ENCODE measurements at places on chromosomes 11 and 22.

DNA sequence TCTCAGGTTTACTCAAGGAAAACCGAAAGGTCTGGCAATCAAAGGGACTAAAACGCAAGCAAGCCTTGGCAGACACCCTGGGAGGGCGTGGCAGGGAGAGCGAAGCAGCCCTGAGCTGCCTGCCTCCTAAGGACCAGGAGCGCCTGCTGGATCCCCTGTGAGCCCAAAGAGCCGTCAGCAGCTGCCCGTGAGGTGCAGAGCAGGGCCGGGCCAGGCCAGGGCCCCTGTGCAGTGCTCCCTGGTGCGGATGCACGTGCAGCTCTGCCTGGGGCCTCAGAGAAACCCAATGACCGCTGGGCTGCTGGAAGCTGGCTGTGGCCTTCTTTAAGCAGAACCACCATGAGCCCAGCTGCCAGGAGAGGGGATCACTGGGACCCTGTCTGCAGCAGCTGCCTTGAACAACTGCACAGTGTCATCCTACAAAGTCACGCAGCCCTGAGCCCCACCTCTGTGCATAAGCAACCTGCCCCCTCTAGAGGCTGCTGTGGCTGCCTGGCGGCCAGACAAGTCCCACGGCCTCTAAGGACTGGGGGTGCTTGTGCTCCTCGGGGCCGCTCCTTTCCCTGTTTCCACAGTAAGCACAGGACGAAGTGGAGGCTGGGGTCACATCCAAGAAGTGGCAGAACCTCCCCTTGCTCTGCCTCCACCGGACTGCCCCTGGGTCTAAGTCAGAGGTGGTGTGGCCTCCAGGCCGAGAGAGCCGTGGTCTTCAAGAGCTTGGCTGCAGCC lies 29.1 kb upstream of the COMT start:
- no peak overlapping the region for H3K27ac ChIP-seq
- no peaks in the 10 kb centered on the region for H3K27me3 ChIP-seq
- H3K36me3 ChIP-seq = peaks cover 25% of the 10 kb centered on the region
- H3K4me1 ChIP-seq = peaks cover 8% of the 10 kb centered on the region
- no peak for DNase-seq

- H3K4me3 ChIP-seq = no peak overlapping the region
- no peaks in the 10 kb centered on the region for H3K36me3 ChIP-seq
- DNase-seq = no peak
- no peak overlapping the region for H3K27ac ChIP-seq
- H3K27me3 ChIP-seq = no peaks in the 10 kb centered on the region
These were observed 283.3 kb upstream of the ARHGAP42 start for GRCh38 chr11:100403816-100404215.

- no peak overlapping the region for H3K4me3 ChIP-seq
- H3K27me3 ChIP-seq = no peaks in the 10 kb centered on the region
- no peaks in the 10 kb centered on the region for H3K4me1 ChIP-seq
These were observed 66.0 kb upstream of the HORMAD2 start for GRCh38 chr22:30014244-30014643.

DNA sequence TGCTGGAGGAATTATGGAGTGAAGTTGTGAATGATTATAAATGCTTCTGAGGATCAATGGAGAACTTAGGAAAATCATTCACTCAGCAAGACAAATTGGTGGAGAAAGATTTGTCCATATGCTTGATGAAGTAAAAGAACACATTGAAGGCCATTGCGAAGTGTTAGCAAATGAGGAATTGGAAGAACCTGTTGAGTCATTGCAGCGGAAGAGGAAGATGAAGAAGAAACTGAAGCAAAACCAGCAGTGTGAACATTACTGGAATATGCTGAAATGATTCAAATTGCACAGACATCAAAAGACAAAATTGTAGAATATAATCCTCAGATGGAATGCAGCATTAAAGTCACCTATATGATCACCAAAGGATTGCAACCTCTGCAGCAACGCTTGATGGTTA lies 168.1 kb downstream of the ADAMTS15 start:
- no peak for DNase-seq
- H3K27me3 ChIP-seq = peaks cover 5% of the 10 kb centered on the region
- H3K4me1 ChIP-seq = no peaks in the 10 kb centered on the region
- no peak overlapping the region for H3K4me3 ChIP-seq

- no peaks in the 10 kb centered on the region for H3K27me3 ChIP-seq
- DNase-seq = no peak
- H3K4me1 ChIP-seq = peaks cover 18% of the 10 kb centered on the region
- H3K4me3 ChIP-seq = no peak overlapping the region
- H3K36me3 ChIP-seq = peaks cover 31% of the 10 kb centered on the region
These were observed 2.8 kb upstream of the SIPA1 start for GRCh38 chr11:65634905-65635731.

GRCh38 chr11:71204294-71204693 lies 48.1 kb downstream of the SHANK2 start:
- H3K36me3 ChIP-seq = no peaks in the 10 kb centered on the region
- H3K27ac ChIP-seq = no peak overlapping the region
- no peak overlapping the region for H3K4me3 ChIP-seq
- H3K4me1 ChIP-seq = no peaks in the 10 kb centered on the region
- no peak for DNase-seq
- H3K27me3 ChIP-seq = peaks cover 2% of the 10 kb centered on the region

- no peak for DNase-seq
- no peak overlapping the region for H3K27ac ChIP-seq
- no peaks in the 10 kb centered on the region for H3K36me3 ChIP-seq
- no peak overlapping the region for H3K4me3 ChIP-seq
These were observed 380.3 kb upstream of the PITPNB start for GRCh38 chr22:28299309-28299708.

GRCh38 chr22:36331912-36332622 lies 55.7 kb downstream of the MYH9 start:
- no peaks in the 10 kb centered on the region for H3K27me3 ChIP-seq
- H3K4me3 ChIP-seq = peak overlapping the region; percentile 90
- H3K4me1 ChIP-seq = peaks cover 97% of the 10 kb centered on the region
- DNase-seq = peak; percentile 76
- H3K36me3 ChIP-seq = peaks cover 99% of the 10 kb centered on the region
- peak overlapping the region; percentile 100 for H3K27ac ChIP-seq

DNA sequence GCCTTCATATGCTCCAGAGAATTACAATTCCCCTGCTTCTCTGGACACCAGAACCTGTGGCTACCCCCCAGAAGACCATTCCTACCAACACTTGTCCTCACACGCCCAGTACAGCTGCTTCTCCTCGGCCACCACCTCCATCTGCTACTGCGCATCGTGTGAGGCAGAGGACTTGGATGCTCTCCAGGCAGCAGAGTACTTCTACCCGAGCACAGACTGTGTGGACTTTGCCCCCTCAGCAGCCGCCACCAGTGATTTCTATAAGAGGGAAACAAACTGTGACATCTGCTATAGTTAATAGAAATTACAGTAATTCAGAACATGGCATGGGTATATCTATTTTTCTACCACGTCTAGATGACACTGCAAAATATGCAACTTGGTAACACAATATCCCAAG lies 9.8 kb downstream of the POU2AF3 start:
- no peak overlapping the region for H3K27ac ChIP-seq
- no peaks in the 10 kb centered on the region for H3K4me1 ChIP-seq
- no peaks in the 10 kb centered on the region for H3K36me3 ChIP-seq

DNA sequence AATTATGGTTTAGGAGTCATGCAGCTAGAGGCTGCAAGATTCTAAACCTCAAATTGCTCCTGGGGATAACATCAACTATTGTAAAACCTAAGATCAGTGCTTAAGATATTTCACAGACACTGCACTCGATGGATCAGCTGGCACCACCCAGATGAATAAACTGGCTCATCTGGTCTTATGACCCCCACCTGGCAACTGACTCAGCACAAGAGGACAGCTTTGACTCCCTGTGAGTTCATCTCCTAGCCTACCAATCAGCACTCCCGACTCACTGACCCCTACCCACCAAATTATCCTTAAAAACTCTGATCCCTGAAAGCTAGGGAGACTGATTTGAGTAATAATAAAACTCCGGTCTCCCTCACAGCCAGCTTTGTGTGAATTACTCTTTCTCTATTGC lies 782 bp upstream of the TTC12 start:
- H3K4me3 ChIP-seq = peak overlapping the region; percentile 75
- H3K27me3 ChIP-seq = no peaks in the 10 kb centered on the region
- DNase-seq = peak; percentile 15

- H3K27me3 ChIP-seq = peaks cover 53% of the 10 kb centered on the region
- no peak overlapping the region for H3K4me3 ChIP-seq
- H3K27ac ChIP-seq = no peak overlapping the region
- H3K36me3 ChIP-seq = peaks cover 2% of the 10 kb centered on the region
These were observed 17.6 kb upstream of the BDNF start for GRCh38 chr11:27717801-27718229.

- H3K27me3 ChIP-seq = peaks cover 7% of the 10 kb centered on the region
- H3K27ac ChIP-seq = no peak overlapping the region
- H3K4me1 ChIP-seq = peaks cover 7% of the 10 kb centered on the region
- no peak overlapping the region for H3K4me3 ChIP-seq
- no peak for DNase-seq
These were observed 22.5 kb upstream of the OAF start for GRCh38 chr11:120188371-120188770.

GRCh38 chr22:47423861-47424820 lies 661.7 kb downstream of the TBC1D22A start:
- H3K27ac ChIP-seq = no peak overlapping the region
- no peaks in the 10 kb centered on the region for H3K36me3 ChIP-seq
- H3K4me1 ChIP-seq = no peaks in the 10 kb centered on the region
- DNase-seq = no peak

DNA sequence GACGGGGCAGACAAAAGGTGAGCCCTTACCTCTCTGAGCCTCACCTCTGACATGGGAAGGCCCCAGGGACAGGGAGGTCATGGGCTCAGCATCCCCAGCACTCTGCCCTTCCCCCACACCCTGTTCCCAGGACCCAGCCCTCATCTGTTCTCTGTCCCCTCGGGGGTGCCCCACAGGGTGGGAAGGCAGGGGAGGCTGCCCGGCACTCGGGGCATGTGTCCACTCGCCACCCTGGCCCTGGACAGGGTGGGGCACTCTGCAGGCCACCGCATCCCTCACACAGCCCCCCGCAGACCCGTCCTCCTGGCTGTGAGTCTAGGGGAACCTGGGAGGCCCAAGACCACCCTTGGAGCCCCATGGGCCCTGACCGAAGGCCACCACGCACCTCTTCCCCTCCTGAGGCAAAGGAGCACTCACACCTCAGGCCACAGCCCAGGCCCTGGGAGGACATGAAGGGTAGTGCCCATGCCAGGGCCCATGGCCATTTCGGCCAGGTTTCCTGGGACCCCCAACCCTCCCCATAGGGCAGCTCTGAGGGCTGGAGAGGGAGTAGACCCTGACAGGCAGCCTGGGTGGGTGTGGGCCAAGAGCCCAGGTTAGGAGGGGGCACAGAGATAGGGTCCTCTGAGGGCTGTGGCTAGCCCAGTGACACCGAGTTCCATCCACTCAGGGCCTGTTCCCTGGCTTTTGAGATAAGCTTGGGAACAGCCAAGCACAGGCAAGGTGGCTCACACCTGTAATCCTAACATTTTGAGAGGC lies 193.1 kb downstream of the IGLL1 start:
- DNase-seq = no peak
- peaks cover 2% of the 10 kb centered on the region for H3K27me3 ChIP-seq
- H3K36me3 ChIP-seq = no peaks in the 10 kb centered on the region
- no peak overlapping the region for H3K27ac ChIP-seq
- no peaks in the 10 kb centered on the region for H3K4me1 ChIP-seq
- no peak overlapping the region for H3K4me3 ChIP-seq

DNA sequence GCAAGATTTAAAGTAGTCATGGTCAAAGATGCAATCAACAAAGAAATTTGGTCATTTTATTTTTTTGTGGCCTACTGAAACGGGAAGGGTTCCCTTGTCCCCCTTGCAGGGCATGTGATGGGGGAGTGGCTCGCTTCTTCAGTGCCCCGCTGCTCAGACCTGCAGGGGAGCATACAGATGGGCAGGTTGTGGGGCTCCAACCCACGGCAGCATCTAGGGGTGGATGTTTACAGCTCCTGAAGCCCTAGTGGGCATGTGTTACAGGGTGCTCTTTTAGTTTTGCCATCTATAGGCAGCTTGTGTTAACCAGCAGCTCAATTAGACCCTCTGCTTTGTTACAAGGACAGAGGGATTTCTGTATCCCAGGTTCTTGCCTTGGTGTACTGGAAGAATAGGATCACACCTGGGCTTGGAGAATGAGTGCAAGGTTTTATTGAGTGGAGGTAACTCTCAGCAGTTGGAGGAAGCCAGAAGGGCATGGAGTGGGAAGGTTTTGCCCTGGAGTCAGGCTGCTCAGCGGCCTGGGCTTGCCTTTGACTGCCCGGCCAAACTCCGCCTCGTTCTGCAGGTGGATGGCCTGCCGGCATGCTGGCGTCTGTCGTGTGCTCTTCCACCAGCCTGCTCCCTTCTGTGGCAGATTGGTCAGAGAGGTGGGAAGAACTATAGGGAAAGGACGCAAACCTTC lies 9.4 kb downstream of the GSTP1 start:
- no peaks in the 10 kb centered on the region for H3K27me3 ChIP-seq
- no peak overlapping the region for H3K27ac ChIP-seq
- DNase-seq = no peak
- H3K4me1 ChIP-seq = no peaks in the 10 kb centered on the region

GRCh38 chr22:44765571-44766285 lies 13.4 kb downstream of the ARHGAP8 start:
- no peaks in the 10 kb centered on the region for H3K4me1 ChIP-seq
- no peak overlapping the region for H3K4me3 ChIP-seq
- no peak overlapping the region for H3K27ac ChIP-seq
- H3K36me3 ChIP-seq = no peaks in the 10 kb centered on the region
- H3K27me3 ChIP-seq = peaks cover 2% of the 10 kb centered on the region

- H3K4me1 ChIP-seq = no peaks in the 10 kb centered on the region
- H3K4me3 ChIP-seq = no peak overlapping the region
- no peak for DNase-seq
- H3K36me3 ChIP-seq = no peaks in the 10 kb centered on the region
- peaks cover 4% of the 10 kb centered on the region for H3K27me3 ChIP-seq
These were observed 89.8 kb downstream of the PIWIL4 start for GRCh38 chr11:94656968-94657367.

GRCh38 chr11:110295086-110295485 lies 1.3 kb downstream of the RDX start:
- H3K27me3 ChIP-seq = no peaks in the 10 kb centered on the region
- peaks cover 12% of the 10 kb centered on the region for H3K36me3 ChIP-seq
- H3K4me3 ChIP-seq = peak overlapping the region; percentile 82
- H3K4me1 ChIP-seq = peaks cover 42% of the 10 kb centered on the region

DNA sequence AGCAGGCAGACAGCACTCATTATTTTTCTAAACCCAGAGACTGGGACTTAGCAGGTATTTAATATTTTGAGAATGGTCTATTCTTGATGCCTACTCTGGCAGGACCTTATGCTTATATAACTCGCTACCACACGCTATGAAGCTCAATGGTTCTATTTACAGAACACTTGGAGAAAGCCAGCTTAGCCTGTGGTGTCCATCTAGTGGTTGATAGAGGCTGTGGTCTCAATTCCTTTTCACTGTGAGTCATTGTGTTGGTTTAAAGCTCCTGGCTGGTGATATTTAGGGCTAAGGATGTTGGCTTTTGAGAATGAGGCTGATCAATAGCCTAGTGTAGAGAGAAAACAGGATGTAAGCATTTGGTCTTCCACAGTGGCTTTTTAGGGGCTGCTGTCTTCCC lies 206.4 kb downstream of the DBX1 start:
- peaks cover 8% of the 10 kb centered on the region for H3K4me1 ChIP-seq
- no peak overlapping the region for H3K27ac ChIP-seq

GRCh38 chr11:92751594-92751993 lies 217.9 kb upstream of the MTNR1B start:
- H3K4me3 ChIP-seq = no peak overlapping the region
- no peak for DNase-seq
- no peaks in the 10 kb centered on the region for H3K27me3 ChIP-seq
- H3K36me3 ChIP-seq = no peaks in the 10 kb centered on the region
- no peak overlapping the region for H3K27ac ChIP-seq
- H3K4me1 ChIP-seq = no peaks in the 10 kb centered on the region
